Motor neuron (in vitro differentiated cells): ENCODE measurements at places on chromosomes 1 and 21.

- ATAC-seq: peak; percentile 97
These were observed 18.3 kb upstream of the CAPN8 start for GRCh38 chr1:223683586-223684487.

- ATAC-seq: no peak
These were observed 124.3 kb downstream of the DISC1 start for GRCh38 chr1:231750818-231751362.

DNA sequence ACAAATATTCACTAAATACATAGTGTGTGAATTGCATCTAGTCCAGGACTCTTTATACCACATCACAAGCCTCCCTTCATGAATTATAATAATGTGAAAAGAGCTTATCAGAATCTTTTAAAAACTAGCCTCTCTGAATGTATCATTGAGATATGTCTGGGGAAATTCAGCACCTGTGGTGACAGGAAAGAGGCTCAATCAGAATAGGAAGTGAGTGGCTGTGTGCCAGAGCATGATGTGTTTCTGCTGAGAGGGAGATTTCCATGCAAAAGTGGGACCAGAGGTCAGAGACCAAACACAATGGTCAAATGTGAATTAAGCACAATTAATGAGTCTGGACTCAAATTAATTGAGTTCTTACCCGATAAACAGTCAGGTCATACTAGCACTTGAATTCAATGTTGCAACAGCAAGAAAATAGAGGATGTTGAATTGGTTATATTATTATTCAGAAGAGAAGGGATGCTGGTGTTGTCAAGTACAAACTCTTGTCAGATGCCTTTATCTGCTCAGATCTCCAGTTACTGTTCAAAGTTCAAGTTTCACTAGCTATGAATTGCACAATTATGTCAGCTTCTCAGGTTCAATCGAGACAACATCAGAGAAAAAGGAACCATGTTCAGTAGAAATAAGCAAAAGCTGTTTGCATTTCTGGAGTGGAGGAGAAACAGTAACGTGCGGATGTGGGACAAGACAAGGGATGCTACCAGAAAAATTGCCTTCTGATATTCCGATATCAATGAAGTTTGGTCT is 226.2 kb downstream of the ZNF326 start:
- no peak for ATAC-seq

DNA sequence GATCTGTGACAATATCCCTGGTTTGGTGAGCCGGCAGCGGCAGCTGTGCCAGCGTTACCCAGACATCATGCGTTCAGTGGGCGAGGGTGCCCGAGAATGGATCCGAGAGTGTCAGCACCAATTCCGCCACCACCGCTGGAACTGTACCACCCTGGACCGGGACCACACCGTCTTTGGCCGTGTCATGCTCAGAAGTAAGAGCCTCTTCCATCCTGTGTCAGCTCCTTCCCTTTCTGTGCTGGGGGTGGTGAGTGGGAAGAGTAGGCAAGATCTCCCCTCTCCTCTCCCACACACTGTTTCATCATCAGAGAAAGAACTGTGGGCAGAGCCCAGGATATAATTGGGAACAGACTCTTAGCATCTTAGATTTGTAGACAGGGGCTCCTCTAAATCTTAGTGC is 6.1 kb downstream of the WNT2B start:
- no peak for ATAC-seq

- no peak for ATAC-seq
These were observed 203.3 kb upstream of the JUN start for GRCh38 chr1:58986996-58987767.

- no peak for ATAC-seq
These were observed 2.2 kb downstream of the COPA start for GRCh38 chr1:160340866-160341265.

DNA sequence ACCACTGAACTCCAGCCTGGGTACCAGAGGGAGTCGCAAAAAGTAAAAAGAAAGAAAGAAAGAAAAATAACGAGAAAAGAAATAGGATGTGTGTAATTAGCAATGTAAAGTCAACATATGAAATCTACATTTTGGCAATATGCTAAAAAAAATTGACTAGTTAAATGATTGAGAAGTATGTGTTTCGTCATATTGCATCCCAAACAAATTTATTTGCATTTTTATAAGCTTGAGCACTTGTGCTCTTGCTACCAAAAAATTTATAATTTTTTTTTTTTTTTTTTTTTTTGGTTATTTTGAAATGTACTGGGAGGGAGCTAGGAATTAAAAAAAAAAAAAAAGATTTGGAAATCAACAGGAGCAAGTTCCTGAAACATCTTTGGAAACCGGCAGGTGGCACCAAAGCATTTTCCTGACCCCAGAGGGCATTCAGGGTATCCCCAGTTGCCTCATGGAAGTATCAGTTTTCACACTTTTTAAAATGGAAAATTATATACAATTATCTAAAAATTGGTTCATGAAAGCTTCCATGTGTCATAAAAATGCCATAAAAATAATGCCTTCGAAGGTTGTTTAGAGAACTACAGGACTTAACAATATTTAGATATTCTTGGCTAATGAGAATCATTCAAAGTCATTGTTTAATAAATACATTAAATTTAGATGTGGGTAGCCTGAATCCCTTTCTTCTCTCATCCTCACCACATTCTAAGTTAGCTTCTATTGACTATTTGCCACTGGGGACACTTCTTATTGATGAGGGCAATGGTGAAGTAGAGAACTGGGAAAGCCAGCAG is 4.8 kb upstream of the HEATR1 start:
- peak; percentile 7 for ATAC-seq

GRCh38 chr1:238811211-238811879 is 575.0 kb upstream of the CHRM3 start:
- ATAC-seq: peak; percentile 77

- ATAC-seq: peak; percentile 66
These were observed 66.5 kb downstream of the SH3BGR start for GRCh38 chr21:39518055-39518846.

DNA sequence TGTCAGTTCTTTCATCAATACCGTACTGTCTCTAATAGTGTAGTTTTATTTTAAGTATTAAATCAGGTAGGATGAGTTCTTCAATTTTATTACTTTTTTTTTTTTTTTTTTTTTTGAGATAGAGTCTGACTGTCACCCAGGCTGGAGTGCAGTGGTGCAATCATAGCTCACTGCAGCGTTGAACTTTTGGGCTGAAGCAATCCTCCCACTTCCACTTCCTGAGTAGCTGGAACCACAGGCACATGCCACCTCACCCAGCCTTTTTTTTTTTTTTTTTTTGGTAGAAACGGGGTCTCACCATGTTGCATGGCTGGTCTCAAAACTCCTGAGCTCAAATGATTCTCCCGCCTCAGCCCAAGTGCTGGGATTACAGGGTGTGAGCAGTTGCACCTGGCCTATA is 44.3 kb downstream of the INAVA start:
- no peak for ATAC-seq

DNA sequence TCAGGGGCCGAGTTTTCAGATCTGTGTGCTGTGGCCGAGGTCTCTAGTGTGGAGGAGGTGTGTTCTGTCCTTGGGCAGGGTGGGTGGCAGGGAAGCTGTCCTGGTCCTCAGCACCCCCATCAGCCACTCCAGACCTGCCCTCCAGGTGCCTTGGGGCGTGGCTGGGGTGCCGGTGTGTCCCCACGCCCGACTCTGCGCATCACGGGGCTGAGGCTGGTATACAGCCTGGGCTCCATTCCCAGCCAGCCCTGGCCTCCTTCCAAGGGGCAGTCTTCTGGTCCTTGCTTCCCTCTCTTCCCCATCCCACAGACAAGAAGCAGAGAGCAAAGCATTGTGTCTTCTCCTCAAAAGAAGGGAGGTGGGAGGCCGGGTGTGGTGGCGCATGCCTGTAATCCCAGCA is 4.0 kb downstream of the SAMD11 start:
- no peak for ATAC-seq

DNA sequence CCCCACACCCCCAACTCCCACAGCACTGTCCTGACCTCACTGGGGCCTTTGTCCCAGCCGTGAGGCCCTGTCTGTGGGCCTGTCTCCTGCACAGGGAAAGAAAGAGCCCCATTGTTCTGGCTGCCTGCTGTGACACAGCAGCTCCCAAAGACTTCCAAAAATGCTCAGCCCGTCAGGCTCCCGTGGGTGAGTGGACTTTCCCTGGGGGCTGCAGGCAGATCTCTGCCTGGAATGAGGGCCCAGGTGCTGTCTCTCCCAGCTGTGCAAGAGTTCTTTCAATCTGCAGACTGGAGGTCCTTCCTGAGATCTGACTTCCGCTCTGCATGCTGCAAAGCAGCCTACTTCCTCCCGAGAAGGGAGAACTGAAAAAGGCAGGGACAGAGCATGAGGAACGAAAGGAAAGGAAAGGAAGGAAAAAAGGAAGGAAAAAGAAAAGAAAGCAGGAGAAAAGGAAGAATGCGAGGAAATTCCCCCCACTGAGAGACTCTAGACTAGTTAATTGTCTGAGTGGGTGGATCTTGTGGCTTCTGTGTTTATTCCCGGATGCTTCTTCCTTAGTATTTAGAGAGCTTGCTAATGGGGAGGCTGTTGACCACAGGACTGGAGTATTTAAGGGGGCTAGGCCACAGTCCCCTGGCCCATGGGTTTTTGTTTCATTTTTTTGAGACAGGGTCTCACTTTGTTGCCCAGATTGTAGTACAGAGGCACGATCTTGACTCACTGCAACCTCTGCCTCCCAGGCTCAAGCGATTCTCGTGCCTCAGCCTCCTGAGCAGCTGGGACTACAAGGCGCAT is 15.0 kb downstream of the NES start:
- ATAC-seq: no peak

DNA sequence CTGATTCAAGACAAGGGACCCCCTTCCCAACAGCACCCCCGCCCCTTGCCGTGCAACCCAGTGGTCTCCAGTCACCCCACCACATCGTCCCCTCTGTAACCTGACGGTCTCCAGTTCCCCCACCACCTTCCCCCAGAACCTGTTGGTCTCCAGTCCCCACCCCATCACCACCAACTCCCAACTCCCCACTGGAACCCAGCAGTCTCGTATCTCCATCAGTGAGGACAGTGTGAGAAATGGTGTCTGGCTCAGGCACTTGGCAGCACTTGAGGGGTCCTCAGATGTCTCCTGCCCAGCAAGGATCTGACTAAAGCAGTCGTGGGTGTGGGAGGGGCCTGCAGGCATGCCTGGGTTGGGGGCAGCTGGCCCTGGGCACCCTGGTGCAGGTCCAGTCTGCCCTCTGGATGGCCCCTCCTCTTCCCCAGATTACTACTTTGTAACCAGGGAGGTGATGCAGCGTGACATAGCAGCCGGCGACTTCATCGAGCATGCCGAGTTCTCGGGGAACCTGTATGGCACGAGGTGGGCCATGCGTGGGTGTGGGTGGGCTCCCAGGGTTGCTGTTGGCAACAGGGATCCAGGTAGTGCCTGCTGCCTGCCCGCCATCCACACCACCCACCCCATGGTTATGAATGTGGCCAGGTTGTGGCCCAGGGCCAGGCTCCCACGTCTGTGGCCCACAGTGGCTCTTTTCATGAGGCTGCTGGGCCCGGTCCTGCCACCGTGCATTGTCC is 3.1 kb upstream of the GJC2 start:
- ATAC-seq: no peak

DNA sequence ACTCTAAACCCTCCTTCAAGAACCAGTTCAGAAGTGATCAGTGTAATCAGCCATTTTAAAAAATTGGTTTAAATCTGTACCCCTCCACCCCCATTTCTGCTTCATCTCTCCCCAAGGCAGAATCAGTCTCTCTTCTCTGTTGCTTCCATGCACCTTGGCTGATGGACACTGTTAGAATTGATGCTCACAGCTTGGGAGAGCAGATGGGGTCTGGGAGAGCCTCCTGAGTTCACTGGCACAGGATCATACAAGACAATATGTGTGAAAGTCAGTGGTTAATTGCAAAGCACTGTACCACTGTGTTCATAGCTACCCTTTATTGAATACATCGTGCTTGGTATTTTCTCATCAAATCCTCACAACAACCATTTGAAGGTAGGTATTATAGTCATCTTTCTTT is 140.9 kb downstream of the ROR1 start:
- no peak for ATAC-seq

- no peak for ATAC-seq
These were observed 59.3 kb downstream of the GPR88 start for GRCh38 chr1:100597061-100597741.

DNA sequence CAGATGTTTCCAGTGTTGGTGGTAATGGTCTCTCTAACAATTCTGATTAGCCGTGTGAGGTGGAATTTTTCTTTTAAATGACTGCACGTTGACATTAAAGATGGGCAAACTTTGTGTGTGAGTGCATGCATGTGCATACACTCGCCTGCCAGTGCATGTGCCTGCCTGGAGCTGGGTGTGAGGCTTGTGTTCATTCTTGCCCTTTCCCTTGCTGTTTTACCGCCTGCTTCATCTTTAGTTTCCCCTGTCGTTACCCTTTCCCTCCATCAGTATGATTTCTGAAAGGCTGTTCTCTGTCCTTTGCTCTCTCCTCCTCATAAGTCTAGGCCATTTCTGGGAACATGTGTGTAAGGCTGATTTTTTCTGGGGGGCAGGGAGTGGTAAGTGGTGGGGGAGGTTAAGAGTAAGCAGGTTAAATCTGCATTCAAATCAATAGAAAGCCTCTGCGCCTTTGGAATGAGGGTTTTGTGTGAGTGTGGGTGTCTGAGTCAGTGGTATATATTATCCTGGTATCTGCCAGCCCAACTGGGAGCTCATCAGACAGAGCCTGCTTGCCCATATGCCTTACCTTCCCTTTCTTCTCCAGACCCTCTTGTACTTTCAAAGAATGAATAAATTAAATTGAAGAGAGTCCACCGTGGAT is 112.5 kb downstream of the PBX1 start:
- no peak for ATAC-seq

DNA sequence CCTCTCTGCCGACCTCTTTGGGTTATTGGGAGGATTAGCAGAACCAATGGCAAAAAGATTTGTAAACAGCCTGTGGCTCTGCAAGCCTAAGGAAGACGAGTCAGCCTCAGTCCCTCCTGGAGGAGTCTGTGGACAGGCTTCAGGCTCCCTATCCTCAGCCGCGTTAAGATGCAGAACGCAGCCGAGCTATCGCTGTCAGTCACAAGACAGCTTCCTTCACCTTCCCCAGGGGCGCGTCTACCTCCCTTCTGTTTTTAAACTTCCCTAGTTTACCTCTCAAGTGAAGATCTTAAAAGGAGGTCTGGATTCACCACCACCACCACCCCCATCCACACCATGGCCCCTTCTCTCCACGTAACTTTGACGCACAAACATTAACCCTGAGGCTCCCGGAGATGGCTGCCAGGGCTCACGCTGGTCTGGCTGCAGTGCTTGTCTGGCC is 738 bp downstream of the CAMK1G start:
- no peak for ATAC-seq

- ATAC-seq: no peak
These were observed 6.6 kb upstream of the THRAP3 start for GRCh38 chr1:36217670-36218069.

GRCh38 chr1:220818421-220819173 is 31.9 kb downstream of the MTARC1 start:
- peak; percentile 54 for ATAC-seq

- peak; percentile 76 for ATAC-seq
These were observed at the start of gene GABRD for GRCh38 chr1:2019172-2019543. TSS of gene GABRD (plus strand) at chr1:2019345. CDS start at chr1:2019424, 79 bp downstream.

DNA sequence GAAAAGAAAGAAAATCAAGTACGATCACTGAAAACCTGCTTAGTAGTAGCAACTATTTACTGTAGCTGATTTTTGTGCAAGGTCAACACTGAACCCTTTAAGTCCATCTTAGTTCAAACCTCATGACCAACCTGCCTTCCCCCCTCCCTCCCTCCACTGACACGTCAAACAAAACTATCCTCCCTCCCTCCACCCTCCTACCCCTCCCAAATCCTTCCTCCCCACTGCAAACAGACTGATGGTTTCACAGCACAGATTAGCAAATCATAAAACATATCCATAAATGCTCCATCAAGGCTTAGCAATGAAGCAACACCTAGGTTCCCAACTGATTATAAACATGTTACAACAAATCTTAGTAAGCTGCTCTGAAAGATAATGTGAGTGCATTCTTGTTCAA is 164.3 kb upstream of the GREM2 start:
- ATAC-seq: no peak

- no peak for ATAC-seq
These were observed 9.5 kb downstream of the DNM3 start for GRCh38 chr1:171850651-171851350.
